ENCODE measurements at places on chromosomes 2 and 18.

DNA sequence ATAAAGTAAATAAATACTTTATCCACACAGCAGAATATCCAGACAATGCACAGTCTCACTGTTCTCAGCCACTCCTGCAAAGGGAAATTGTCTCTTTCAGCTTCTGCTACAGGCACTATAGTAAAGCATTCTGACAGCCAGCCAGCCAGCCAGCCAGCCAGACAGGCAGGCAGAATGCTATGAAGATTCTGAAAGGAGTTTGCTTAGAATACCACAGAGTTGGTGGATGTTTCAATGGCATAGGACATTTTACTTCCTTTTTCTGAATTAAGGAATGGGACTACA is 116.1 kb upstream of the CYP26B1 start:
- H3K27ac ChIP-seq, result no peak overlapping the region
- no peaks in the 10 kb centered on the region for H3K4me1 ChIP-seq
- no peaks in the 10 kb centered on the region for H3K27me3 ChIP-seq
- H3K36me3 ChIP-seq, result no peaks in the 10 kb centered on the region
- no peak for DNase-seq
- no peak overlapping the region for H3K4me3 ChIP-seq

- no peak overlapping the region for H3K27ac ChIP-seq
- H3K4me3 ChIP-seq, result no peak overlapping the region
- H3K4me1 ChIP-seq, result no peaks in the 10 kb centered on the region
- no peaks in the 10 kb centered on the region for H3K36me3 ChIP-seq
- no peaks in the 10 kb centered on the region for H3K27me3 ChIP-seq
- DNase-seq, result no peak
Observed at GRCh38 chr2:34266908-34267697, 668.0 kb upstream of the FAM98A start.

- no peaks in the 10 kb centered on the region for H3K36me3 ChIP-seq
- peaks cover 14% of the 10 kb centered on the region for H3K4me1 ChIP-seq
- no peak for DNase-seq
- H3K27ac ChIP-seq, result no peak overlapping the region
Observed at GRCh38 chr18:50820901-50821520, 1.2 kb upstream of the MRO start.

- H3K27me3 ChIP-seq, result no peaks in the 10 kb centered on the region
- H3K36me3 ChIP-seq, result no peaks in the 10 kb centered on the region
- H3K4me3 ChIP-seq, result no peak overlapping the region
- H3K27ac ChIP-seq, result no peak overlapping the region
- peaks cover 7% of the 10 kb centered on the region for H3K4me1 ChIP-seq
Observed at GRCh38 chr2:42804338-42804737, 12.0 kb upstream of the HAAO start.

GRCh38 chr2:122868646-122869275 is 1113.3 kb downstream of the TSN start:
- H3K27me3 ChIP-seq, result no peaks in the 10 kb centered on the region
- no peak for DNase-seq
- no peaks in the 10 kb centered on the region for H3K4me1 ChIP-seq
- H3K4me3 ChIP-seq, result no peak overlapping the region

DNA sequence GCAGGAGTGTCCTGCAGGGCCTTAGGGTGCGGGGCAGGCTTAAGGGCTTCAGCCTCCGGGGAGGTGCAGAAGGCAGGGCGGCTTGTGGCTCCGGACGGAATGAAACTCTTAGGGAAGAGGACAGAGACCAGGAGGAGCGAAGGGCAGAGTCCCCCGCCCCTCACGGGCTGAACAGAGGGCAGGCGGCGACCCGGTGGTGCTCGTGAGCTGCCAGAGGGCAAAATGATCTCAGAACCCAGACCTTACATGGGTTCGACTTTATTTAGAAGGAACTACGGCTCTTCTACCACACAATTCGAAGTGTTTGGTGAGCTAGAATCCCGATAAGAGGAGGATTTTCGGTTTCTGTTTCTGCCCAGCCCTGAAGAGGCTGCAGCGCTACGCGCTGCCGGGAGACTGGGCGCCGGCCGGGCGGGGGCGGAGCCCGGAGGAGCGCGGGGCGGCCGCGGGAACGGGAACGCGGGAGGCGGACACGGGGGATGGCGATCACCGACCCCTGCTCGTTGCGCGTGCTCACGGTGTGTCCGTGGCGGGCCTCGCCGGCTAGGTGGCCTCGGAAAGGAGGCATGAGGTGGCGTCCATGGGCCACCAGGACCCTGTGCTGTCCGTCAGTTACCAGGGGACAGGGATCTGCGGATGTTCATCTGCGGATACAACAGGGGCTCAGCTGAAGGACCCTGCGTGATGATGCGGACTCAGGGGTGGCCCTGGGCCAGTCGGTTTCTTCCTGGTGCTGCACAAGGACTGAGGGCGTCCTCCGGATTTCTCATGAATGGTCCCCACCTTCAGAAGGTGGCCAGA is 4.2 kb upstream of the SP100 start:
- H3K4me3 ChIP-seq, result peak overlapping the region; percentile 92
- peak overlapping the region; percentile 83 for H3K27ac ChIP-seq
- H3K4me1 ChIP-seq, result peaks cover 68% of the 10 kb centered on the region
- peaks cover under 1% of the 10 kb centered on the region for H3K36me3 ChIP-seq
- peak; percentile 29 for DNase-seq

- H3K27ac ChIP-seq, result no peak overlapping the region
- H3K36me3 ChIP-seq, result no peaks in the 10 kb centered on the region
- no peaks in the 10 kb centered on the region for H3K27me3 ChIP-seq
Observed at GRCh38 chr2:182043861-182044260, 58.2 kb downstream of the PPP1R1C start.

- H3K4me1 ChIP-seq, result no peaks in the 10 kb centered on the region
- peaks cover 3% of the 10 kb centered on the region for H3K36me3 ChIP-seq
- H3K4me3 ChIP-seq, result no peak overlapping the region
Observed at GRCh38 chr2:27019931-27020855, 12.6 kb upstream of the TMEM214 start.

DNA sequence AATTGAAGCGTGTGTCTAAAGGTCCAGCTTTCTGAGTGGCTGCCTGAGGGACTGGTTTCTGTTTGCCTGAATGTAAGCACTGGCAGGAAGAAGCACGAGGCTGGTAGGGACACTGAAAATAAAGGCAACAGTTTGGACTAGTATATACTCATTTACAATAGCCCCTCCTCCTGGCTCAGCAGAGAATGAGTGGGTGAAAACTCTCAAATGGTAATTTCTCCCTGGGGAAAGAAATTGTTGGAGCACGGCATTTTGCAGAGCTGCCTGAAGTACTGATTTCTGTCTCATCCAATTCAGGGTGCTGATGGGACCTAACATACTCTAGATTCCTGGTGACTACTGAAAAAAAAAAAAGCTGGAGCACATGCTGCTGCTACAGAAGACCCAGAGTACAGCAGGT is 17.3 kb upstream of the SPP2 start:
- no peaks in the 10 kb centered on the region for H3K36me3 ChIP-seq
- no peaks in the 10 kb centered on the region for H3K27me3 ChIP-seq
- no peak overlapping the region for H3K27ac ChIP-seq

DNA sequence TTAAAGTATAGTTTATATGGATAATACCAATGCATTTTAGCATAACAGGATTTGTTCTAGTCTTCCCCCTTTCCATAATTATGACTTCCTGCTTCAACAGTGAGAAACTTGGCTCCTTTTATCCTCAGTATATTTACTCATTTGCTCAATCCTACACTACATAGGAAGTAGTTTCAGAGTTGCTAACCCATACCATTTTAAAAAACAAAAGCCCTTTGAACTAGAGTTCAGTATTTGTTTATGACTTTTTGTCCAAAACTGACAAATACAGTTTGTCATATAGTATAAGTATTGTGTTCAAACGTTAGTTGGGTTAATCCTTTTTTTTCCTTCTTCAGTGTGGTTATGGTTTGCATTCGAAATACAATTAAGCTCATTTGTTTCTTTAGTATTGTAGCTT is 5.9 kb upstream of the DNAJC27 start:
- peaks cover under 1% of the 10 kb centered on the region for H3K4me1 ChIP-seq
- H3K27ac ChIP-seq, result no peak overlapping the region
- no peaks in the 10 kb centered on the region for H3K27me3 ChIP-seq
- no peak for DNase-seq
- no peak overlapping the region for H3K4me3 ChIP-seq
- peaks cover 5% of the 10 kb centered on the region for H3K36me3 ChIP-seq

GRCh38 chr2:201774546-201774945 is 6.2 kb downstream of the ALS2 start:
- H3K4me3 ChIP-seq, result no peak overlapping the region
- H3K36me3 ChIP-seq, result no peaks in the 10 kb centered on the region
- no peak for DNase-seq
- no peak overlapping the region for H3K27ac ChIP-seq
- no peaks in the 10 kb centered on the region for H3K4me1 ChIP-seq
- H3K27me3 ChIP-seq, result no peaks in the 10 kb centered on the region

- DNase-seq, result no peak
- no peak overlapping the region for H3K4me3 ChIP-seq
- H3K4me1 ChIP-seq, result no peaks in the 10 kb centered on the region
- H3K27ac ChIP-seq, result no peak overlapping the region
Observed at GRCh38 chr2:124480958-124481357, 455.9 kb downstream of the CNTNAP5 start.

GRCh38 chr2:35526741-35527140 is 828.8 kb upstream of the CRIM1 start:
- no peak overlapping the region for H3K4me3 ChIP-seq
- H3K27ac ChIP-seq, result no peak overlapping the region
- no peaks in the 10 kb centered on the region for H3K27me3 ChIP-seq
- H3K4me1 ChIP-seq, result no peaks in the 10 kb centered on the region
- no peak for DNase-seq

Measured in CD4-positive, alpha-beta T cell (primary cell).